ENCODE measurements at places on chromosomes 4 and X. TPM values are rescaled to one million over a fixed set of nuclear protein-coding genes. Genes with fewer than 3 reads are reported as not detected.

DNA sequence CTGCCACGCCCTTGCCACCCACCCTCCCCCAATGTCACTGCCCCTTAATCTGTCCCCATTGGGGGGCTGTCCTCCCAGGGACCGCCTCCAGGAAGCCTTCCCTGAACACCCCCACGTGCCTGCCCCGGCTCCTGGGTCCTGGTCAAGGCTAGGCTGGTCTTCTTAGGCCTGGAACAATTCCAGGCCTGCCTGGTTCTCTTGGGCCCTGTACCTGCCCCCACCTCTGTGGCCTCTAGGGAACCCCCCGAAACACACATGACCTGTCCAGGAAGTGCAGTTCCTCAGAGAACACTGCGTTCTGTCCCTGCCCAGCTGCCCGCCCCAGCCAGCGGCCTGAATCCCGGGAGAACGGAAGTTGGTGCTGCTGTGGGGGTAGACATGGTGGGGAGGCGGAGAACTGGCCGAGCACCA is 5.1 kb downstream of the MXD4 start:
- no peak for DNase-seq

DNA sequence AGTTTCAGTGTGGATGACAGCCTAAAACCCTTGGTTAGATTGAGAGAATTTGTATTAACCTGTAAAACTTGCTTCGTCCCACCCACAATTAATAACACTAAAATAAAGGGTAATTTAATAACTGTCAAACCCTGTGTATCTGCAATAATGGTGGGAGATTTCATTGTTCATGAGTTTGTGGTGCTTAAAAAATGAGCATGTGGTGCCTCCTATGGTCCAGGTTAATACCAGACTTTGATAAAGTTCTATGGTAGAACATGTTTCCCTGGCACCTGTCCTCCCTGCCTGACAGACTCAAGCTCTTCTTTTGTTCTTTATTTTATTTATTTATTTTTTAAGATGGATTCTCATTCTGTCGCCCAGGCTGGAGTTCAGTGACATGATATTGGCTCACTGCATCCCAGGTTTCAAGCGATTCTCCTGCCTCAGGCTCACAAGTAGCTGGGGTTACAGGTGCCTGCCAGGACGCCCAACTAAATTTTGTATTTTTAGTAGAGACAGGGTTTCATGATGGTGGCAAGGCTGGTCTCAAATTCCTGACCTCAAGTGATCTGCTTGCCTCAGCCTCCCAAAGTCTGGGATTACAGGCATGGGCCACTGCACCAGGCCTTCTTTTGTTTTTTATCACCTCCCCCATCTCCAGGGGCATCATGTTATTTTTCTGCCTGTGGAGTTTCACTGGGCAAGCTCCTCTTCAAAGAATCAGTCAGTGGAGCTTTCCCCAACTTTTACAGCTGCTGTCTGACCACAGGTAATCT is 289.2 kb downstream of the NR3C2 start:
- no peak for DNase-seq

DNA sequence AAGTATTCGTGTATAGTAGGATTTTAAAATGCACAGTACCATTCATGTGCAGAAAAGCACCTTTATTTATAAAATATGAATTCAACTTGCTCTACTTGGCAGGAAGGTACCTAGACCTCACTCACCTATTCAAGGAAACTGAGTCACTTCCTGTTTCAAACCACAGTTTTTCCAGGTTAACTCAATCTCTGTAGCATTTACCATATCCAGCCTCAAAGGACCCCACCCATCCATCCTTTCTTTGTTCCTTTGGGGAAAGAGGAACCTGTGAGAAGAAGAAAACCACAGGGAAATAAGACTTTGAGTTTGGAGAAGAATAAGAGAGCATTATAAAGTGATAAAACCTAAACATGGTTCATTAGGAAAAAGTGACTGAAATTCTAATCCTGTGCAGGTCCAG is 250.7 kb downstream of the CBR4 start:
- no peak for DNase-seq

GRCh38 chrX:7330556-7330955 is 182.6 kb upstream of the PUDP start:
- no peak for DNase-seq

GRCh38 chrX:53900623-53901022 is 143.7 kb downstream of the PHF8 start:
- DNase-seq: no peak

- DNase-seq: no peak
Measured at GRCh38 chr4:175106301-175106700, 188.1 kb downstream of the ADAM29 start.

DNA sequence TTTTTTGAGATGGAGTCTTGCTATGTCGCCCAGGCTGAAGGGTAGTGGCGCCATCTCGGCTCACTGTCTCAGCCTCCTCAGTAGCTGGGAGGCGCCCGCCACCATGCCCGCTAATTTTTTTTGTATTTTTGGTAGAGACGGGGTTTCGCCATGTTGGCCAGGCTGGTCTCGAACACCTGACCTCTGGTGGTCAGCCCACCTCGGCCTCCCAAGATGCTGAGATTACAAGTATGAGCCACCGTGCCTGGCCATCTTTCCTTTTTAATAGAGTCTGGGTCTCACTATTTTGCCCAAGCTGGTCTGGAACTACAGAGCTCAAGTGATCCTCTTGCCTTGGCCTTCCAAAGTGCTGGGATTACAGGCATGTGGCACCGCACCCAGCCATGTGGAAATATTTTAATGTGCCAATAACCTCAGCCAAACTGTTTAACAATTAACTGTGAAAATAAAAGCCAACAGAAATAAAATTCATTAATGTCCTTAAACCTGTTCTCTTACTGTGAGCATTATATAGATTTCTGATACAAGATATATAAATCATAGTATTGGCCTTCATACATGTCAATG is 16.3 kb downstream of the PDS5A start:
- DNase-seq: no peak

GRCh38 chrX:84123585-84123984 is 64.4 kb downstream of the RPS6KA6 start:
- no peak for DNase-seq

- no peak for DNase-seq
Measured at GRCh38 chr4:56139241-56139827, 190.6 kb downstream of the CEP135 start.

DNA sequence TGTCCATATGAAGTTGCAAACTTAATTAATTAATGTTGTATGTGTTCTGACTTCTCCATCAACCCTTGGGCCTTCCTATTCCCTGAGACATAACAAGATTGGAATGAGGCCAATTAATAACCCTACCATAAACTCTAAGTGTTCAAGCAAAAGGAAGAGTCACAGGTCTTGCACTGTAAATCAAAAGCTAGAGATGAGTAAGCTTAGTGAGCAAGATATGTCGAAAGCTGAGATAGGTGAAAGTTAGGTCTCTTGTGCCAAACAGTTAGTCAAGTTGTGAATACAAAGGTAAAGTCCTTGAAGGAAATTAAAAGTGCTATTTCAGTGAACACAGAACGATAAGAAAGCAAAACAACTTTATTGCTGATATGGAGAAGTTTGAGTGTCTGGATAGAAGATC is 58.2 kb upstream of the GPRIN3 start:
- DNase-seq: no peak

- no peak for DNase-seq
Measured at GRCh38 chr4:48467891-48468290, 15.3 kb upstream of the SLC10A4 start.

KLHL4 gene
- 0.43 TPM for polyA plus RNA-seq

TASL gene
- 1.2 TPM for polyA plus RNA-seq

IL2 gene
- polyA plus RNA-seq: 0.46 TPM
